Activated T-helper 2 cell treated with anti-CD3 and anti-CD28 coated beads, Interferon-gamma antibody, Interleukin-2, Interleukin-4, amounts not matched to agents 10 μg/mL and 5 μg/mL and 100 μg/mL, durations not matched to agents 14 hours and 24 hours and 36 hours (primary cell): ENCODE measurements at places on chromosomes 3 and 15.

GRCh38 chr15:88166082-88166993, 90.2 kb downstream of the NTRK3 start:
- DNase-seq: no peak

GRCh38 chr15:65077981-65078352, 1.4 kb downstream of the KBTBD13 start:
- peak; percentile 34 for DNase-seq

DNA sequence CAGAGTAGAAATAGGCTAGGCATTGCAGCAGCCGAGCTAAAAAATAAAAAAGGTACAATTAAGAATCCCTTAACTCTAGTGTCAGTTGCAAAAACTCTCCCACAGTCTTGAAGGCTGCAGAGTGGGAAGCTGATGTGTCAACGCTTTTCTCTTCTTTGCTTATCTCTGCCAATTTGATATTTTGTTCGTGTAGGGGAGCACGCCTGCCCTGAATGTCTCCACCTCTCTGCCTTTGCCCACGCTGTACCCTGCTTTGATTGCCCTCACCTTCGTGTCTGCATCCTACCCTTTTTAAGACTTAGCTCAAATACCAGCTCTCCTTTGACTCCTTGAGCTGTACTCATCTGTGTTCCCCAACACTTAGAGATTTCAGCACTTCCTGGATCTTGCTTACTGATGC, 155.4 kb upstream of the CADPS start:
- no peak for DNase-seq

GRCh38 chr3:167830007-167830406, 94.5 kb downstream of the SERPINI1 start:
- DNase-seq: no peak

GRCh38 chr3:33578325-33579177, 138.3 kb upstream of the UBP1 start:
- no peak for DNase-seq

- DNase-seq: no peak
Observed at GRCh38 chr3:137709011-137709601, 55.0 kb upstream of the SOX14 start.

DNA sequence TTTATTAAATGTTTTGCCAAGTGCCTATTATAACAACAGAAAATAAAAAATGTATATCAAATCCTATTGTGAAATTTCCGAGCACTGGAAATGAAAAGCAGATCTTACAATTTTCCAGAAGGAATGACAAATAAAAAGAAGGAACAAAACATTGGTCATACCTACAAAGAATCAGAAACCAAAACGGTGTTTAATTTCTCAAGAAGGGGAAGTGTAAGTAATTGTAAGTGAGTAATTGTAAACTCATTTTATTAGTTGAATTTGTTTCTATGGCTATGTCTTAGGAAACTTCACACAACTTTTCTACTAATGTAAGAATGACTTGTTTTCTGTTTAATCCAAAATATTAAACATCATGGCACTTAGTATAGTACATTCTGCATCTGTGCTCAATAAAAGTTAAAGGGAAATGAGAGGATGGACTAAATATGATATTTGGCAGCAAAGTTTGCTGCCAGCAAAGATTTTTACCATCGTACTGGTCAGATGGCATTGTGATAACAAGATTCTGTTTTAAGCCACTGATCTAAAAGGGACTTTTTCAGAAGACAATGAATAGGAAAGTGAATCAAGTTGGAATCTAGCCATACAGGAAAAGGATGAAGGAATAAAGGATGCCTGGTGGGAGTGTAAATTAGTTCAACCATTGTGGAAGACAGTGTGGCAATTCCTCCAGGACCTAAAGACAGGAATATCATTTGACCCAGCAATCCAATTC, 232.4 kb downstream of the NFKBIZ start:
- DNase-seq: no peak

DNA sequence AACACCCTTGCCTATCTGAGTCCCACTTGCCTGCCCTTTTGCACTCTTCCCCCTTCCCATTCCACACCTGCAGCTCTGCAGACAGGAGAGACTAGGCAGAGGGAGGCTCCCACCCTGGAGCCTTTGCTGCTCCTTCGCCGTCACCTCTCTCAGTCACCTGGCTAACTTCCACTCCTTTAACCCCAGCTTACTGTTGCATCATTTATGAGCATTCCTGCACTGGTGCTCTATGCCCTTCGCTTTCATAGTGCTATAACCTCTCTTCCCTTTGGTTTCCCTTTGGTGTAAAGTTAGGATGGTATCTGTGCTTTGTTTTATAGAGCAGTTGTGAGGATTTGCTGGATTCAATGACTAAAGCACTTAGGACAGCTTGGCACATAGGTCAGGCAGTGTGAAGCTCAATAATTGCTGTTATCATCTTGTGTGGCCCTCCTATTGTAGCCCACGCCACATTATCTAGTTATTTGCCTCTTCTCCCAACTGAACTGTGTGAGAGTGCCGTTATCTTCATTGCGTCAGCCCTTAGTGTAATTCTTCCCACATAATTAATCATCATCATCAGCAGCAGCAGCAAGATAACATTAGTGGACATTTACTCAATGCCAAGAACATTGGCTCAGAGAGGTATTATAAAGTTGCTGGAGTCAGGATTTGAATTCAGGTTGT, 253.9 kb downstream of the CACNA2D3 start:
- no peak for DNase-seq

DNA sequence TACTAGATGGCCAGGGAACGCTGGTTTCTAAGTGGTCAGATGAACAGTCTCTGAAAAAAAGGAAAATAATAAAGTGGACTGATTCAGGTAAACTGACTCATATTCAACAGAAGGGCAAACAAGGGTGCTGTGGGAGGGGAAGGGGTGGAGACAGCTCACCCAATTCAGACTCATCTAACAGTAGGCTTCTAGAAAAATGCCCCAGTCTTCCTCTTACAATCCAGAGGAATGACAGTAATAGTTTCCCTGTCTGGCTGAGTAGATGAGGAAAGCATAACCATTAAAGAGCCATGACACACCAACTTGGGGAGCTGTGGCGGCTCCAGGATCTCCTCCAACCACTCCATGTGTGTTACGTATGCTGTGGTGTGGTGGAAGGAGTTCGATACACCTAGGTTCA, 231.4 kb upstream of the UMPS start:
- no peak for DNase-seq

GRCh38 chr15:81950841-81951414, 94.9 kb downstream of the MEX3B start:
- DNase-seq: no peak

DNA sequence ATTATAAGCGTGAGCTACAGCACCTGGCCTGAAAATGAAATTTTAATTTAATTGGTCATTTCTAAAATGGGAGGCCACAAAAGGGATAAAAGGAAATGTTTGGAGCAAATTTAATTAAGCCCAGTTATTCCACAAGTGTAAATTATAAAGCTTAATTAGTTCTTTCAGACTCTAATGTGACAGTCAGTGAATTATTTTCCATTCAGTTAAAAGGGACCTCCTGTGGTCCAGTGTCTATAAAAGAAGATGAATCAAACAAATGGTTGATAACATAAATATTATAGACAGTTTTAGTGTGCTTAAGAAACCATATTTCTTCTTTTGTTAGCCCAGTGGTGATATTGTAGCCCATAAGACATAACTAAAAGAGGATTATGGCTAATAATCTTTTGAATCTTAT, 66.4 kb downstream of the CNOT10 start:
- no peak for DNase-seq

DNA sequence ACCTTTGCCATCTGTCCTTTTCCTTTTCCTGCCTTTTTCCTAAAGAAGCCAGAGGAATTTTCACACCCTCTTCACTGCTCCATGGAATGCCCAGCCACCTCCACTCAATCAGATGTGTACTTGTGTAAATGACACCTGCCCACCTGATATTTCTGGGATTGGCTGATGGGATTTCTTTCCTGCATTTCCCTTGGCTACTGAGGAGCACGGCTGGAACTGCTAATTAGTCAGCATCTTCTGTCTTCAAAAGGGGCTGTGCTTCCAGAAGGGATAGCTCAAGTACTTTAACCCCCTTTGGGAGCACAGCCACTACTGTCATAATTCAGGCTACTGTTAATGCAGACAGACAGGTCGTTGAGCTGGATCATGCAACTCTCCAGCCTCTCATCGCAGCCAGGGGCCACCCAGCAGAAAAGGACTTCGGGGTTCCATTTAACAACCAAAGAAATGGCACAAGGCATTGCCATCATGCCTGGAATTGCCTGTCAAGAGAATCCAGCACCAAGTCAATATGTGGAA, 38.6 kb downstream of the MGLL start:
- no peak for DNase-seq

DNA sequence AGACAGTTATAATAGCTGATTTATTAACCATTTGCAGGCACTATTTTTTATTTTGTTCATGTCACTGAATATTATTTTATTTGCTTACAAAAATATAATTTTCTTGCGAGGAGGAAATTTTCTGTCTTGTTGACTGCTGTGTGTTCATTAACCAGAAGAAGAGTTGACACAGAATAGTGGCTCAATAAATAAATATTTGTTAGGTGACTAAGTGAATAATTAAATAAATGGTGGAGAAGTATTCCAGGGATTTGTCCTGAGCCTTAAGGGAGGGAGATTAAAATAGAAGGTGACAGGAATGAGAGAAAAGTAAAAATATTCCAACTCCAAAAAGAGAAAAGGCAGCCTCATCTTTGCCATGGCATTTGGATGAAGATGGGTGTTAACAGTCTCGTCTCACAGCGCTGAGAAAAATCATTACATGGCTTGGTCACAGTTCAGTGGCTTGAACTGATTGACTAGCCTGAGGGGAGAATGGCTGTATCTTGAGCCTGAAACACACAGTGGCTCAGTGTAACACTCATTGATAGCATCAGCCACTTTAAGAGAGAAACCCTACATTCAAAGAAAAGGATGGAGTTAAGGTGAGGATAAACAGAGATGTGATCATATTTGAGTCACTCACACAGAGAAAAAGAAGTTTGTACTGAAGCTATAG, 449.9 kb upstream of the NAALADL2 start:
- no peak for DNase-seq

DNA sequence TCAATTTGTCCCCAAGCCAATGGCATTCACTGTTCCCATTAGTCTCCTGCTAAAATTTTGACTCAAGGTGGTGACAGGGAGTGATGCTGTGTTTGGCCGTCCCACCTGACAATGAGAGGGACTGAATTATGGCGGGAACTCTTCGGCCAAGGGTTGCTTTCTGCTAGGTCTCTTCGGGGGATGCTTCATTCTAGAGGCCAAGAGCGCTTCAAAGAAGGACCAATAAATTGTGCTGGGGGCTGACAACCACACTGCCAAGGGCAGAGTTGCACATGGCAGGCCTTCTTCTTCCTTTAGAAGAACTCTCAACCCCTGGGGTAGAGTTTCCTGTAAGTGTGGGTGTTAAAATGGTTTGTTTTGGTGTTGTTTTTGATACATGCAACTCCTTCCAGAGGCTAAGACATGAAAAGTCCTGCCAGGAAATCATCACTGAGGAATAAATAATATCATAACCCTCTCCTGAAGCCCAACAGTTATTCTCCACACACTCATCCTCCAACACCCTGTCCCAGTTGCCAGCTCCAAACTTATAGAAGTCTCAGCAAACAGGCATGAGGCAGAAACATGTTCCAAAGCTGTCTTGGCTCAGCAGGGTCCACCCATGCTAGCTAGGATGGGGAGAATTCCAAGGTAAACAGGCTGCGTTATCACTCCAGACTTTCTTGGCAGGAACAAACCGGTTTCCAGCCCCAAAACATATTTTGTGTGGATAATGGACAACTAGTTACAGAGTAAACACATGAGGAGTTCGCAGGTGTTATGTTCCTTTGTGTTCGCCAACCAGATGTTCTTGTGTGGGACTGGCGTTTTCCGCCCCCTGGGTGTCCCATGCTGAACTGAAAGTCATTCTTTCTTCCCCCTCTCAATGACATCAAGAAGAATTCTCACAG, 396.7 kb upstream of the RGMA start:
- no peak for DNase-seq

GRCh38 chr3:165378761-165379160, 182.6 kb upstream of the SLITRK3 start:
- DNase-seq: no peak

GRCh38 chr3:14343338-14344112, 58.9 kb upstream of the SLC6A6 start:
- DNase-seq: no peak

DNA sequence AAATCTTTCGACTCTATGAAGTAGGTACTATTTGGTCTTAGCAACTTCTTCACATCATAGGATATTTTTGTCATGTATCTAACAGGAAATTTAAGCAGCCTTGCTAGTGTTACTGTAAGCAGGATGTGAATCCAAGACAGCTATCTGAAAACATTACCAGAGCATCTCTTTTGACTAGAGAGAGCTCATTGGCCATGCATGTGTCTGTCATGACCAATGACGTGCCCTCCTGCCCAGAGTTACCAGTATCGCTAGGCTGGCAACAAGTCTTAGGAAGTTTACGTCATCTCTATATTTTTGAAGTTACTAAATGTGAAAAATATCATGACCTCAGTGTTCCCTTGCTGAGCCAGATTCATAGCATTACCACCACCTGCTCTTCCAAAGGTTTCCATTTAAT, 130.9 kb upstream of the TP63 start:
- no peak for DNase-seq

GRCh38 chr3:119595639-119596334, 1.9 kb upstream of the PLA1A start:
- no peak for DNase-seq

DNA sequence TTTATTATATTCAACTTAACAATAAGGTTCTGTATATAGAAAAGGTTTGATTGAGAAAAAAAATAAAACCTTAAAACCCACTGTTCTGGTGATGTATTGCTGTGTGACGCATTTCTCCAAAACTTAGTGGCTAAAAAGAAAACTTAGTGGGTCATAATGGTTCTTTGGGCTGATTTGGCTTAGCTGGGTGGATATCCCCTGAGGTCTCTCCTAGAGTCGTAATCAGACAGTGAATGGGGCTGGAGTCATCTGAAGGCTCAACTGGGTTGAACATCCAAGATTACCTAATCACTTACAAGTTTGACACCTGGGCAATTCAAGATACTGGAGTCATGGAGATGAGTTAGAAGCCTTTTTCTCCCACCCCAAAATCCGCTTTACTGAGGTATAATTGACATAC, 111.6 kb upstream of the TBL1XR1 start:
- no peak for DNase-seq

GRCh38 chr3:43113671-43114070, 7.8 kb upstream of the POMGNT2 start:
- no peak for DNase-seq

DNA sequence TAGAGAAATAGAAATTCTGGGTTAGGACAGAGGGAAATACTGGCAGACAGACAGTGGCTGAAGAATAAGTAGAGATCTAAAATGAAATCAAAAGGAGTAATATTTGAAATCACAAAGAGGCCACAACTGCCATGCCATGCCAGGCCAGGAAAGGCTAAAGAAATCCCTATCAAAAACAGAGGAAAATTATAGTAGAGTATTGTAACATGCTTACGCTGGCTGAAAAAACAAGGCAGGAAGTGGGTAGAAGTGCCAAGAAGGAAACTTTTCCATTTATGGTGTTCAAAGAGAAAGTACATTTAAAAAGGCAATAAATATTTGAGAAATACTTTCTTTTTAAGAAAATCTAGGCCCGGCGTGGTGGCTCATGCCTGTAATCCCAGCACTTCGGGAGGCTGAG, 415.7 kb downstream of the PLCL2 start:
- no peak for DNase-seq
